ENCODE measurements at places on chromosomes 1 and 21. TPM values are rescaled to one million over a fixed set of nuclear protein-coding genes. Genes with fewer than 3 reads are reported as not detected.

FCGR3B gene
- polyA plus RNA-seq: not detected

DNA sequence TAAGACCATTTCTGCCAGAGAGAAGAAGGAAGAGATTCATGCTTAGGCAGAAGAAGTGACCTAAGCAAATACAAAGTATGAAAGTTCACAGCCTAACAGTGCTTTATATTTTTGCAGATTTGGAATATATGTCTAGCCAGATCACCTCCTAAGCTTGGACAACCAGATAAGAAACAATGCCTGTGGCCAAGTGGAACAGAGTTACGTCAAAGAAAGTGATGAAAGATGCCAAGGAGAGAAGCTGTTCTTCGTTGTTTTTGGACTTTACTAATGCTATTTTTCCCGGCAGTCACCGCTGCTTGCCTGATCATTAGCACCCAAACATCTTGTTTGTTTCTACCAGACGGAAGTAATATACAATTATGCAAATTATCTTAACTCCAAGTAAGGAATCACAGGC lies 489.2 kb upstream of the C1orf87 start:
- DNase-seq: no peak

GRCh38 chr1:30447080-30447479 lies 276.3 kb downstream of the MATN1 start:
- DNase-seq: no peak

GRCh38 chr21:40208206-40208947 lies 341.1 kb downstream of the PCP4 start:
- DNase-seq: no peak

DNA sequence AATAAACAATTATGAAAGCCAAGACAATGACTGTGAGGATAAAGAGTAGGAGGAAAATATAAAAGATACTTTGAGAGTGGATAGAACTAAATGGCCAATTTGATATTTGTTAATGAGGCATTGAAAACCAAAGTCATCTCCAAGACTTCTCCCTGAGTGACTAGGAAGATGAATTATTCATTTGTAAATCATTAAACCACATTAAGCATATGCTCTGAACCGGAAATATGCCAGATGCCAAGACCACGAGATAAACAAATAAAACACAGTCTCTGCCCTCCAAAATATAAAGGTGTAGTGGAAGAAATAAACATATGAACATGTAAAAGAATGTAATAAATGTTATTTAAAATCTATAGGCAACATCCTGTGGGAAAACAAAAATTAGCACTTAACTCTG lies 78.8 kb downstream of the MRPL39 start:
- DNase-seq: no peak
